Myocyte (in vitro differentiated cells): ENCODE measurements at places on chromosomes 2 and 18. TPM values are rescaled to one million over a fixed set of nuclear protein-coding genes. Genes with fewer than 3 reads are reported as not detected.
A peak's percentile ranks its signal among the peaks of the same experiment; 100 is the strongest.

Gene CDH19
- not detected in 2 replicates for total RNA-seq

DNA sequence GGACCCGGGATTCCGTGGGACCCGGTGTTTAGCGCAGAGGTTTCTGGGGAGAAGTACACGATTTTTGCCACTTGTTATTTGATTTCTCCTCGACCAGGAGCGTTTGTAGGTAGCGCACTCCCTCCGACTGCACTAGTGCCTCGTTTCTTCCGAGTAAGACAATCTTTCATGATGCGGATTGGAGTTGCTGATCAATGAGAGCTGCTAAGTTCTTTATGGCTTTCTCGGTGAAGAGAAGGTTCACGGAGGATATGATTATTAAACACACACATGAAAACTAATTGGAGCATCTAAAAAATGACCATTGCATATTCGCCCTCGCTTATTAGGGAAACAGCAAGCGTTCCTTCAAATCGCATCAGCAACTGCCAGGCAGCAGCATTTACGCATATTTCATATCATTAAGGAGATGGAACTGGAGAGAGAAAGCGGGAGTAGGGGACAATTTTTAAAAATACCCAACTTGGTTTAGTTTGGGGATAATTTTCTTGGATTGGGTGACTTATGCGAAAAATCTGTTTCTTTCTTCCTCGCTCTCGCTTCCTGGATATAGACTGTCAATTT lies 616 bp downstream of the EML6 start:
- DNase-seq: no peak

Gene SAG
- not detected in 2 replicates for total RNA-seq

Gene RGPD3
- 0.16 and 0.64 TPM in 2 replicates for total RNA-seq

- DNase-seq: no peak
Observed at GRCh38 chr2:85368921-85369320, 14.4 kb downstream of the ELMOD3 start.

DNA sequence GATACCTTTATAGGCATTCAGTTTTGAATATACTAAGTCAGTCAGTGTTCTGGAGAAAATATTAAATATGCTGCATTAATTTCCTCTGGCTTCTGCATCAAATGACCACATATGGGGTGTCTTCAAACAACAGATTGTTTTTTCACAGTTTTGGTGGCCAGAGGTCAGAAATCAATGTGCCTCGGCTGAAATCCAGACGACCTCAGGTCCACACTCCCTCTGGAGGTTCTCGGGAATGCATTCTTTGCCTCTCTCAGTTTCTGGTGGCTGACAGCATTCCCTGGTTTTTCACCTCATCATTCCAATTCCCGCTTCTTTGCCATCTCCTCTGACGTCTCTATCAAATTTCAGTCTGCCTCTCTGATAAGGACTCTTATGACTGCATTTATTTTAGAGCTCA lies 142.3 kb downstream of the ZNF407 start:
- DNase-seq: no peak

DNA sequence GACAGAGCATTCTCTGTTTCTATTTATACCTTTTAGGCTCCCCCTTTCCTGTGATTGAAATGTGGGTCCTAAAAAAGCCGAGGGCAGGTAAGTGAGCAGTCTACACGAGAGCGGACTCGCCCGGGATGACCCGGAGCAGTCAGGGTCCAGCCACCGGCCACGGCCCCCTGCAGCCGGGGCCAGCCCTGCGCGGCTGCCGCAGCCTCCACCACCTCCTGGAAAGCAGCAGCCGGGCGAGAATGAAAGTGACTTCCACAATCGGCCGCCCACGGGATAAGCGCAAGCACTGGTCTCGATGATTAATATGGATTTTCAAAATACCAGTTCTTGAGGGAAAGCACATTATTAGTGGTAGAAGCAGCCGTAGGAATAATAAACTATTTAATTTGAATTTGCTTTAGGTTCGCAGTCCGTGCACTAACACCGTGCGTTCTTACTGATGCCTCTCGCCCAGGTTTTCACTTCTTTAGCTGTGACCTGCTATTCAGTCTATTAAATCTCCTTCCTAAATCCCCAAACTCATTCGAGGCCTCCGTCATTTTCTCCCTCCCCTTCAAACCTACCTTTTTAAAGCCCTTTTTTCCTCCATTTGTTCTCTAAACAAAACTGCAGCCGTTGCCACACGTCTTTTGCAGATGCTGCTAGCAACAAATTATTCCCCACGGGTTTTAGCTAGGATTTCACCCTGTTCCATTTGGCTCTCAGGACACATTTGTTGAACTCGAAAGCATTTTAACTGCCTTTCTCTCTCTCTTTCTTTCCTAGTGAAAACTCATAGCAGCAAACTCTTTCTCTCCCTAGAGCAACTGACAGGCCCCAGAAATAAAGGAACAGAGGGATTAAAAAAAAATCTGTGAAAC lies 1015.1 kb upstream of the PIK3C3 start:
- no peak for DNase-seq

GRCh38 chr2:77521548-77521891 lies 656 bp downstream of the LRRTM4 start:
- DNase-seq: no peak

DNA sequence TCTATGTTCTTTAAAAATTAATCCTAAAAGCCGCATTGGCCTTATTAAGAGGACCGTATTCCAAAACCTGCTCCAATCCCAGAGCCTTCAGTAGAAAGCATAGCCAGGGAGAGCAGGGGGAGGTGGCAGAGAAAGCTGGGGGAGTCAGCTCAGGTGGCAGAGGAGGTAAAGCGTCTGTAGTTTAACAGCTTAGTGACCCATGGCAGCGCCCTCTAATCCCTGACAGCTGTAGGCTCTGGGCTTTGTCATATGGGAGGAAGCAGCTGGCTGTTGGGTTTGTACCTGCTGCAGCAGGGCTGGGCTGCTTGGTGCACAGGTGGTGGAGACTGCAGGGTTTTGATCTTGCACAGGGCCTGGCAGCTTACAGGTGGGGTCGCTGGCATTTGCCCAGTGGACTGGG lies 50.6 kb downstream of the THNSL2 start:
- DNase-seq: no peak

GRCh38 chr2:235116885-235117492 lies 165.2 kb downstream of the SH3BP4 start:
- DNase-seq: peak; percentile 59

Gene FOXD4L1
- 0.26 and 0.43 TPM in 2 replicates for total RNA-seq

- DNase-seq: peak; percentile 4
Observed at GRCh38 chr2:112959109-112959812, 18.5 kb upstream of the IL36G start.

Gene GGCX
- total RNA-seq: 78.1 and 129 TPM in 2 replicates

GRCh38 chr2:203763938-203764664 lies 57.7 kb downstream of the CD28 start:
- no peak for DNase-seq

Gene AGAP1
- total RNA-seq: 15.5 and 17.3 TPM in 2 replicates

GRCh38 chr2:129806990-129807389 lies 172.5 kb upstream of the RAB6C start:
- no peak for DNase-seq
